Vein endothelial cell (primary cell): ENCODE measurements at places on chromosomes 1 and 21. TPM values are rescaled to one million over a fixed set of nuclear protein-coding genes. Genes with fewer than 3 reads are reported as not detected.

Gene FMO3
- total RNA-seq, result not detected in 2 replicates

Gene GJC2
- 0.86 and 3.3 TPM in 2 replicates for total RNA-seq

Gene LCE1A
- total RNA-seq, result not detected in 2 replicates

Gene ADAMTS4
- 14.0 and 44.2 TPM in 2 replicates for total RNA-seq

Gene LAMTOR2
- 43.7 and 70.9 TPM in 2 replicates for total RNA-seq

Gene LRRN2
- total RNA-seq, result not detected in 2 replicates

Gene KCNA2
- total RNA-seq, result under 0.01 TPM in 1 of 2 replicates, not detected in the other

Gene OXCT2
- total RNA-seq, result 2.3 and 2.9 TPM in 2 replicates

Gene ITLN1
- total RNA-seq, result not detected in 2 replicates

Gene F3
- total RNA-seq, result 0.65 and 1.5 TPM in 2 replicates

Gene TSEN15
- 23.2 and 36.9 TPM in 2 replicates for total RNA-seq

Gene RHD
- total RNA-seq, result not detected in 2 replicates

Gene KRTAP21-2
- not detected in 2 replicates for total RNA-seq

Gene KCNJ15
- total RNA-seq, result 0.33 and 1.1 TPM in 2 replicates
